ENCODE measurements at places on chromosomes 2 and 18. TPM values are rescaled to one million over a fixed set of nuclear protein-coding genes. Genes with fewer than 3 reads are reported as not detected.

- DNase-seq, result peak; percentile 66
Observed at GRCh38 chr2:106020821-106021661, 173.1 kb downstream of the UXS1 start.

UGT1A3 gene
- not detected for total RNA-seq

SOWAHC gene
- total RNA-seq, result 8.5 TPM

- DNase-seq, result peak; percentile 55
Observed at GRCh38 chr2:231342061-231342711, 53.3 kb upstream of the B3GNT7 start.

ACMSD gene
- not detected for total RNA-seq

GRCh38 chr2:151904807-151905206 is 76.6 kb upstream of the ARL5A start:
- DNase-seq, result no peak

GRCh38 chr2:215236131-215236530 is 75.7 kb upstream of the ATIC start:
- DNase-seq, result no peak

DNA sequence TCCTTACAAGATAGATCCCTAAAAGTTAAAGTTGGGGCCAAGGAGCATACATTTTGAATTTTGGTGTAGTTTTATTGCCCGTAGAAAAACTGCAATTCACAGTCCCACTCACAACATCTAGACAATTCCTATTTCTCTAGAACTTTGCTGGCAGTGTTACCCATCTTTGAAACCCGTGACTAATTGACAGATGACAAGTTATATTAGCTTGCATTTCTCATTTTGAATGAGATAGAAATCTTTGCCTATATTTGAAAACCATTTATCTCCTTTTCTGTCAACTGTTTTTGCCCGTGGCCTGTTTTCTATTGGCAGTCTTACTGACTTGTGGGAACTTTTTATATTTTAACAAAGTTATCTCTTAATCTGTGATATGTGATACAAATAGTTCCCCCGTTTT is 50.0 kb downstream of the OXER1 start:
- no peak for DNase-seq

Measured in spinal cord (tissue), 10 donors.